Activated naive CD8-positive, alpha-beta T cell treated with anti-CD3 and anti-CD28 coated beads for 36 hours (primary cell): ENCODE measurements at places on chromosomes 6 and 20. TPM values are rescaled to one million over a fixed set of nuclear protein-coding genes. Genes with fewer than 3 reads are reported as not detected.

Gene ZNF133
- total RNA-seq: 4.2 TPM

DNA sequence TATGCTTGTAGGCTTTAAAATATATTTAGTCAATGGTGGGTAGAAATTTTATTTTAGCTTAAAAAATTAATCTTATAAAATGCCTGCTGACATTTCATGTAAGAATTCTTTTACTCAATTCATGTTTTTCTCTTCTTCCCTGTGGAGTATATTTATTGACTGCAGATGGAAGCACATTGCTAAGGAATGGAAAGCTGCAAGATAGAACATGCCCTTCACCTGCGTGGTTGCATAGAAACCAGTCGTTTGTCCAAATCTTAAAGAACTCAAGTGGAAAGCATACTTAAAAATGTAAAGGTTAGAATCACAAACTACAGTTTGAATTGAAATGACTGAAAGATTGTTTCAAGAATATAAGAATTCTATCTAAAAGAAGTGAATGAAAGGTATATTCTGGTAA is 30.7 kb downstream of the C6orf163 start:
- DNase-seq: no peak
- peaks cover 3% of the 10 kb centered on the region for H3K4me1 ChIP-seq
- H3K36me3 ChIP-seq: peaks cover 1% of the 10 kb centered on the region

GRCh38 chr6:89599727-89600126 is 38.8 kb downstream of the LYRM2 start:
- no peak for DNase-seq
- H3K4me3 ChIP-seq: no peak overlapping the region
- peaks cover 27% of the 10 kb centered on the region for H3K4me1 ChIP-seq

DNA sequence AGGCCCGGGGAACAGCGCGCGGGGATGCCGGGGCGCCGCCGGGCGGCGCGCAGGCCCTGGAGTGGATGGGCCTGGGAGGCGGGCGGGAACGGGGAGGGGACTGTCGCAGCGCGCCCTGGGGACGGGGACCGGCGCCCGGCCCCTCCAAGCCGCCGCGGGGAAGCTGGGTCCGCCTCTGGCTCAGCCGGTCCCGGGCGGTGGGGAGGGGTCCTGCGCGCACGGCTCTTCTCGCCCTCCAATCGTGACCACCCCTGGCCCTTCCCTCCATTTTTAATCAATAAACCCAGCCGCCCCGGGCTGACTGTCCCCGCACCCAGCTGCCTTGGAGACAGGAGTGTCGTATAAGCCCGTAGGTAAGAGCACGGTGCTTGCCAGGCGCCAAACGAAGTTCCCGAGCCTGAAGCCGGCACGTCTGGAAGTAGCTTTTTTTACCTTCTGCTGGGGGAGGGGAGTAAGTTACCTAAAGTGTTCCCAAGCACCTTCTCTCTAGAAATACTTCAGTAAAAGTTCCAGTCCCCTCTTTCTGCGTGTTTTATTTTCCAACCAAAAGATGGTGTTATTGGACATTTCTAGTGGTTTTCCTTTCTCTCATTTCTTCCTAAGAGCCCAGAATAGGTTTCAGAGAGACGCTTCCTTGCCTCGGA is 780 bp upstream of the TAF4 start:
- H3K27ac ChIP-seq: peak overlapping the region; percentile 83
- H3K4me1 ChIP-seq: peaks cover 32% of the 10 kb centered on the region
- H3K4me3 ChIP-seq: peak overlapping the region; percentile 83
- peak; percentile 45 for DNase-seq
- no peaks in the 10 kb centered on the region for H3K36me3 ChIP-seq

- peak overlapping the region; percentile 56 for H3K27ac ChIP-seq
- H3K4me1 ChIP-seq: peaks cover 21% of the 10 kb centered on the region
- peak; percentile 52 for DNase-seq
- peaks cover 9% of the 10 kb centered on the region for H3K36me3 ChIP-seq
- peak overlapping the region; percentile 40 for H3K4me3 ChIP-seq
- peaks cover 96% of the 10 kb centered on the region for H3K27me3 ChIP-seq
Measured at GRCh38 chr6:27547157-27548075, 74.5 kb upstream of the ZNF184 start.

DNA sequence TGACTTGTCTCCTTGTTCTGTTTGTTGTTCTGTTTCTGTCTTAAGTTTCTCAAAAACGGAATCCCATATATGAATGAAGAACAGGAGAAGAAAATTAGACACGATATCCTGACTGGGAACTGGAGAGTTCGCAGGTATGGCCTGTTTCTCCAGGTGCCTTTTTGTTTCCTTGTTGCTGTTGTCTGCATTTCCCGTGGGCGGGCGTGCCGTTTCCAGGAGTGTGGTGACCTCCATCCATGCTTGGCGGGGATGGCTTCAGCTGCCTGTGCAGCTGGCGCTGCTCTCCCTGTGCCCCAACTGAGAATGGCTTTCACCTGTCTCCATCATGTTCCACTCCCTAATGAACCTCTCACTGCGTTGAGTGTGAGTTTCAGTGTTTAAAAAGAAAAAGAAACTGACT is 4.4 kb downstream of the PNLDC1 start:
- no peak overlapping the region for H3K27ac ChIP-seq
- H3K36me3 ChIP-seq: peaks cover 3% of the 10 kb centered on the region
- H3K4me3 ChIP-seq: no peak overlapping the region
- no peaks in the 10 kb centered on the region for H3K27me3 ChIP-seq
